Cortex of kidney (tissue), 1 donor: ENCODE measurements at places on chromosomes 3 and 15.

DNA sequence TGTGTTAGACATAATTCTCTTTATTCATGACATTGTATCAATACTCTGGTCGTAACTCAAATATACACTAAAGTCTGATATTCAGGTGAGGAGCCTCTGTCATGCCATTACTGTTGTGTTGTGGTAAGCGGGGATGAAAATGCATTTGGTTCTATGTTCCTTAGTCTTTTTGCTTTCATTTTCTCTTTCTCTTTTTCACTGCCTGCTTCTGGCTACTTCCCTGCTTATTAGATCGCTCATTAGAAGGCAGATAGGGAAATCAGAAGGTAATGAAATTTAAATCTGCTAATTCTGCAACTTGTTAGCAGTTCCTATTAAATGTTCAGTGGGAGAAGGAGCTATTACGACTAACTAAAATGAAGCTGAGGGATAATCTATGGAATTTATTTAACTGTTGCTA is 345.0 kb downstream of the GRM7 start:
- DNase-seq, result no peak

DNA sequence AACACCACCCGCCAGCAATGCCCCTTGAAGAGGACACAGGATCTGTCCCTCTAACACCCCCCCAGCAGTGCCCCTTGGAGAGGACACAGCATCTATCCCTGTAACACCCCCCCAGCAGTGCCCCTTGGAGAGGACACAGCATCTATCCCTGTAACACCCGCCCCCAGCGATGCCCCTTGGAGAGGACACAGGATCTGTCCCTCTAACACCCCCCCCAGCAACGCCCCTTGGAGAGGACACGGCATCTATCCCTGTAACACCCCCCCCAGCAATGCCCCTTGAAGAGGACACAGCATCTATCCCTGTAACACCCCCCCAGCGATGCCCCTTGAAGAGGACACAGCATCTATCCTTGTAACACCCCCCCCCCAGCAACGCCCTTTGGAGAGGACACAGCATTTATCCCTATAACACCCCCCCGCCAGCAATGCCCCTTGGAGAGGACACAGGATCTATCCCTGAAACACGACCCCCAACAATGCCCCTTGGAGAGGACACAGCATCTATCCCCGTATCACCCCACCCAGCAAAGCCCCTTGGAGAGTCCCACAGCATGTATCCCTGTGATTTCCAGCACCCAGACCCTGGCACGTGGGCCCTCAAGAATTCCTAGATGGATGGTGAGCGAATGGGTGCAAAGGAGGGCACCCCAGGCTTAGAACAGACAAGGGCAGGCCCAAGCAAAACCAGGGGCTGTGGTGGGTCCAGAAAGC is 26.9 kb downstream of the TNK2 start:
- DNase-seq, result no peak

DNA sequence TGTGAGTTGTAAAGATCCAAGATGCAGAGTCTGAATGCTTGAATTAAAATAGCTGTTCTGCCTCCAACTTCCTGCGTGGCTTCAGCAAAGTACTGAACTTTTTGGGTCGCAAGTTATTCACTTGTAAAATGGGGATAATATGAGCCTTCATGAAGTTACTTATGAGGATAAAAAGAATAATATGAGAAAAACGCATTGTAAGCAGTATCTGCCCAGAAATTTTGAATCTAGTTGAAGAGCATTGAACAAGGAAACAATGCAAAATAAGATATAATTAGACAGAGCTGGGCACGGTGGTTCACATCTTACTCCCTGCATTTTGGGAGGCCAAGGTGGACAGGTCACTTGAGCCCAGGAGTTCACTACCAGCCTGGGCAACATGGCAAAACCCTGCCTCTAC is 37.8 kb downstream of the AQP9 start:
- no peak for DNase-seq

GRCh38 chr3:87575550-87575949 is 299.2 kb upstream of the POU1F1 start:
- no peak for DNase-seq

DNA sequence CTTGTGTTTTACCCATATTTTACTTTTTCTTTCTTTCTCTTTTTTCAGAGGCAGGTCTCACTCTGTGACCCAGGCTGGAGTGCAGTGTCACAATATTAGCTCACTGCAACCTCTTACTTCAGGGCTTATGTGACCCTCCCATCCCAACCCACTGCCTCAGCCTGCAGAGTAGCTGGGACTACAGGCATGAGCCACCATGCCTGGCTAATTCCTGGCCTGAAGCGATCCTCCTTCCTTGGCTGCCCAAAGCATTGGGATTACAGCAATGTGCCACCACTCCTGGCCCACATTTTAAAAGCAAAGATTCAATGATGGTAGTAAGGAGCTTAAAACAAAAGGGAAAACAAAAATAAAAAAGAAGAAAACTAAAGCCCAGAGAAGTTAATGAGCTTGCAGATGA is 11.1 kb upstream of the CDV3 start:
- DNase-seq, result no peak

DNA sequence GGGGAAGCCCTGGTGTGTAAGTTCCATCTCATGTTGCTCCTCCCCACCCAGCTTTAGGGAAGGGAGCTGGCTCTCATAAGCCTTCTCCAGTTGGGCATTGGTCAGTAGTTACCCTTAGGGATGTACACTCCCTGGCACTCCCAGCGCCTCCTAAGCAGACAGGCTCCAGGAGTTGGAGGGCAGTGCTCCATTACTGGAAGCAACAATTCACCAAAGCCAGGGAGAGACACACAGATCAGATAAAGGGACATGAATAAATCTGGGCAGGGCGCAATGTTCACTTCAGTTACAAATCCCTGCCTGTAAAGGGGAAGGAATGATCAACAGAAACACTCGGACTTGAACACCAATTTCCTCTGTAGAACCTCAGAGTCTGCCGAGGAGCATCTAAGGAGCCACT is 169.1 kb upstream of the CTNNB1 start:
- DNase-seq, result no peak

DNA sequence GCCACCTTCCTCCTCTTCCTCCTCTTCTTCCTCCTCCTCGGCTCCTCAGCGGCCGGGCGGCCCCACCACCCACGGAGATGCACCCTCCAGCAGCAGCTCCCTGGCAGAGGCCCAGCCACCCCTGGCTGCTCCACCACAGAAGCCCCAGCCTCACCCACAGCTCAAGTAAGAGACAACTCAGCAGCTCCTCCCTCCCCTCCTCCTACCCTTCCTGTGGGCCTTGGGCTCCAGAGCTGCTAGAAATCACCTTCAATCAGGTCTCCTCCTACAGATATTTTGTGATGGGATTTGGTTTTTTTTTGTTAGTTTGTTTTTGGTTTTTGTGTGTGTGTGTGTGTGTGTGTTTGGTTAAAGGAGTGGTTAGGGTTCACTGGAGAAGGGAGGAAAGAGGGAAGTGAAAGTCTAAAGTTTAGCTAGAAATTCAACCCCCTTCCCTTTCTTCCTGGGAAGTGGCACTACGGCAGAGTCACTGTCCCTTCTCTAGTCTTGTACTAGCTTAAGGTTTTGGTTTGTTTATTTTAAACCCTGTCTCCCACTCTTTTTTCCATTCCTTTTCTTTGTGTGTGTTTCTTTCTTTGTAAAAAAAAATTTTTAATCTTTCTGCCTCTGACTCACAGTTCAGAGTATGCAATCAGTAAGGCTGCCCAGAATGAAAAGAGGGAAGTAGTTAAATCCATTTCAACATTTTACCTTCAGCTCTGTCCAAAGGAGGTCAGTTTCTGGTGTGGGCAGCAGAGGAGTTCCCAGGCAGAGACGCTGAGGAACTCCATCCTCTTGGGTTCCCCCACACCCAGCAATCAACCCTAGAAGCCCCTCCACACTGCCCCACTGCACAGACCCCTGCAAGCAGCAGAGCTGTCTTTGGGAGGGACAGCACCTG is 29.0 kb upstream of the TIMP4 start:
- DNase-seq, result no peak

DNA sequence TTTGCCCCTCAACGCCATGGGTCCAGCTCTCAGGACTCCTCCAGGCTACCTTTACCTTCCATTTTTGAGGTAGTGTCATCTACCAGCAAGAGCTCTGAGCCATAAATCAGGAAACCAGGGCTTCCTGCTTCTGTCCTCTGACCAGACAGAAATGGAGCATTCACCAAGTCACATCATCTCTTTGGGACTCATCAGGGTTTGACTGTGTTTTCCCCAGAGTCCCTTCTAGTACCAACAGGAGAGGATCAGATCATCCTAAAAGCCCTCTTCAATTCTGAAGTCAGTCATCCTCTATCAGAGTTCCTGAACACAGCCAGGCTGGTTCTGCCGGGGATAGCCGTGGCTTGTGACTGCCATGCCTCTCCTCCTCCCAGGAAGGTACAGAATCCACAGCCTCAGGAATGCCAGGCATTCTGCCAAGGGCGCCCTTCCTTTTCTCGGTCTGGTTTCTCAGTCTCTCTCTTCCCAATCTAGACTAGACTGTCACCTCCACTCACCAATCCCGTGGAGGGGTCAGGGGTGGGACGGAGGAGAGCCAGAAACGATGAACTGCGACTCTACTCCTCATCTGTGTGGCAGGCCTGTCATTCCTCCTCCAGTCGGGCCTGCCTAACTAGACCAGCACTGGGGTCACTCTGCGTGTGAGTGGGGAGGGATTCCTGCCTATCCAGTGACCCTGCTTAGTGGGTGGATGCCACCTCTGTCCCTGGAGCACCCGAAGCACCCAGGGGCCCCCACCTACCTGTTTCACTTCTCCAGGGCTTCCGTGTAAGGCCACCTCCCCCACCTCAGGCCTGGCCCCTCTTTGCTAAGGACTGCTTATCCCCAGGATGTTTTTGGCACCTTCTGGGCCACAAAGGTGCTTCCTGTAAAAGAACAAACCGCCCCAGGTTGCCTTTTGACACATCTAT is 30.9 kb downstream of the CCNL1 start:
- no peak for DNase-seq

DNA sequence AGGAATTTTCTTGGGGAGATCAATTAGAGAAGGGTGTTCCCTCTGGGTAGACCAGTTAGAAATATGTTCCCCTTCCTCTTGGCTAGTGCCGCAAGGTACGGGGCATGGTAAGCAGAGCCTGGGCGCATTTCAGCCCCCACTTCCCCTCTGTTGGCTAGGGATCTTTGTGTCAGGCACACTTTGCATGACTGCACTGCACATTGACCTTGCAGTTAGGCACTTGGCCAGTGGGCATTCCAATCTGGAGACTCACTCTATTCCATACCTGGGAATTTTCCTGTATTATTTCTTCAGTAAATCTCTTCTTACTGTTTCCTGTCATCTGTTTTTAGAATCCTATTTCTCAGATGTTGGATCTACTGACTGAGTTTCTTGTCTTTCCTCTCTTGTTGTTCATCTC is 30.0 kb upstream of the CACNA1D start:
- no peak for DNase-seq

GRCh38 chr3:122295266-122296062 is 29.6 kb upstream of the CSTA start:
- DNase-seq, result no peak

GRCh38 chr15:99452728-99453636 is 112.8 kb upstream of the MEF2A start:
- no peak for DNase-seq
